ENCODE measurements at places on chromosomes 11 and 22.
A peak's percentile ranks its signal among the peaks of the same experiment; 100 is the strongest.

DNA sequence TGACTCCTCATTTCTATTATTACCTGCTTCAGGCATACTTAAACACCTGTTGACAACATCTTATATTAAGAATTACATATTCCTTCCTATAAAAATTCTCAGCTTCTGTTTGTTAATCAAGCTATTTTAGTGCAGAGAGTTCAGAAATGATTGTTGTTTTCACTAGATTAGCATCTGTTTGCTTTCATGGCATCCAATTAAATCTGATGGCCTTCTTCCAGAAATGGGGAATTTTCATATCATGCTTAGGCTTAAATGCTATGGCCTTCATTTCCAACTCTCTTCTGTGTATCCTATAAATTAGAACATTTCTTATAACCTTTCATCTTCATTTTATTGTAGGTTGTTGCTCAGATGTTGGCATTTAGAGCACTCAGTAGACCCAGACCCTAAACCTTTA lies 180.0 kb downstream of the WNT11 start:
- no peak for DNase-seq

DNA sequence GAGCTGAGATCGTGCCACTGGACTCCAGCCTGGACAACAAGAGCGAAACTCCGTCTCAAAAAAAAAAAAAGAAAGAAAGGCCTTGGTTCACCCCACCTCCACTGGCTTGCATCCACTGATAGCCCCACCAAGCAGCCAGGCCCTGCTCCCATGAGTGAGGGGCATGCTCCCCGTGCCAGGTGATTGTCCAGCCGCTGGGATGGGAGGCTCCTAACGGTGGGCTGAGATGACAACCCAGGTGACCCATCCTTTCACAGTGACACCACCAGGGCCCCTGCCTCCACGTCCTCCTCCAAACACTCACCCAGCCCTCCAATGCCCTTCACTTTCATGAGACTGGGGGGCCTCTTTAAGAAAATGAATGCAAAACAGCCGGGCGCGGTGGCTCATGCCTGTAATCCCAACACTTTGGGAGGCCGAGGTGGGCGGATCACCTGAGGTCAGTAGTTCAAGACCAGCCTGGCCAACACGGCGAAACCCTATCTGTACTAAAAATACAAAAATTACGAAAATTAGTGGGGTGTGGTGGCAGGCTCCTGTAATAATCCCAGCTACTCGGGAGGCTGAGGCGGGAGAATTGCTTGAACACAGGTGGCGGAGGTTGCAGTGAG lies 8.6 kb upstream of the DERL3 start:
- no peak for DNase-seq

- peak; percentile 38 for DNase-seq
Measured at GRCh38 chr11:126079621-126080124, 17.0 kb upstream of the CDON start.

- no peak for DNase-seq
Measured at GRCh38 chr11:43998308-43998707, 49.5 kb upstream of the ACCSL start.

- no peak for DNase-seq
Measured at GRCh38 chr11:127521413-127521812, 520.8 kb upstream of the KIRREL3 start.

- DNase-seq: no peak
Measured at GRCh38 chr11:113664069-113664980, 41.8 kb downstream of the TMPRSS5 start.
